Thoracic aorta (tissue), 2 donors: ENCODE measurements at places on chromosomes 5 and 9. TPM values are rescaled to one million over a fixed set of nuclear protein-coding genes. Genes with fewer than 3 reads are reported as not detected.

SCGB3A2 gene
- not detected for total RNA-seq

CDH12 gene
- not detected for total RNA-seq

RNF183 gene
- not detected for total RNA-seq

AK6 gene
- total RNA-seq = 9.1 TPM

ST8SIA4 gene
- 7.0 TPM for total RNA-seq

VCP gene
- 204 TPM for total RNA-seq

WNT8A gene
- total RNA-seq = not detected

OXCT1 gene
- total RNA-seq = 19.6 TPM

DMRT3 gene
- not detected for total RNA-seq

SPATA31A3 gene
- total RNA-seq = not detected

BRD3 gene
- total RNA-seq = 47.9 TPM

TAF11L12 gene
- not detected for total RNA-seq

TEX48 gene
- total RNA-seq = not detected

UGT3A1 gene
- not detected for total RNA-seq

AFF4 gene
- total RNA-seq = 95.2 TPM

LHX3 gene
- total RNA-seq = not detected

NSMF gene
- total RNA-seq = 251 TPM
